ENCODE measurements at places on chromosomes 2 and 18. TPM values are rescaled to one million over a fixed set of nuclear protein-coding genes. Genes with fewer than 3 reads are reported as not detected.

The SANBR gene
- total RNA-seq: 12.6 TPM

DNA sequence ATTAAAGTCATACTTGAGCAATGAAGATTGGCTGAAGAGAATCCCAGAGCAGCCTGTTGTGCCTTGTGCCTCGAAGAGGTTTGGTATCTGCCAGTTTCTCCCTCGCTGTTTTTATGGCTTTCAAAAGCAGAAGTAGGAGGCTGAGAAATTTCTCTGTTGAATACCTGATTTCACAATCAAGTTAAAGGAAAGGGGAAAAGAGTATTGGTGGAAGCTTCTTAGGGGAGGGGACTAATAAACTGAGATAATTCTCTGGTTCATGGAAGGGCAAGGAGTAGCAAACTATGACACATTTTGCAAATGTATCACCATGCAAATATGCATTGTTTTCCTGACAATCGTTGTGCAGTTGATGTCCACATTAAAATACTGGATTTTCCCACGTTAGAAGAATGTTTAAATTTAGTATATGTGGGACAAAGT, at the start of gene IL1B:
TSS of gene IL1B (minus strand) at position 85 of the 423 bp plus-strand sequence. CDS start 550 bp downstream, outside the sequence.
- no peak within 1 kb of the TSS for H3K4me3 ChIP-seq
- peaks cover 22% of the 10 kb centered on the region for H3K4me1 ChIP-seq
- DNase-seq: no peak
- no peaks in the 10 kb centered on the region for H3K36me3 ChIP-seq
- H3K27me3 ChIP-seq: peaks cover 22% of the 10 kb centered on the region

DNA sequence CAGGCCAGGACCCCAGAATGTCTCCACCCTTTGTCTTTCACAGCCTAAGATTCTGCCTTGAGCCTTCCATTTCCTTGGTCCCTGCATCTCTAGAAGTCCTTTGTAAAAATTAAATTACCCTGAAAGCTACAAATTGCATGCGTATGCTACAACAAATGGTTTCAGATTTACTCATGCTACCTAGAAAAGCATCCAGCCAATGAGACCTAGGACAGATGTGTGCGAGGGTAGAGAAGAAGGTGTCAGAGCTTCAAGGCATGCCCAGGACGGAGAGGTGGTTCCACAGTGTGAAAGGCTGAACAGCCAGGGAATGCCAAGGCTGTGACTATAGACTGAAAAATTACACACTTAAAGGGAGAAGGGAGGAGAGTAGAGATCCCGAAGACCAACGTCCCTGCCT, 40.2 kb downstream of the CCBE1 start:
- H3K36me3 ChIP-seq: peaks cover 2% of the 10 kb centered on the region
- no peak overlapping the region for H3K4me3 ChIP-seq
- H3K27ac ChIP-seq: no peak overlapping the region

DNA sequence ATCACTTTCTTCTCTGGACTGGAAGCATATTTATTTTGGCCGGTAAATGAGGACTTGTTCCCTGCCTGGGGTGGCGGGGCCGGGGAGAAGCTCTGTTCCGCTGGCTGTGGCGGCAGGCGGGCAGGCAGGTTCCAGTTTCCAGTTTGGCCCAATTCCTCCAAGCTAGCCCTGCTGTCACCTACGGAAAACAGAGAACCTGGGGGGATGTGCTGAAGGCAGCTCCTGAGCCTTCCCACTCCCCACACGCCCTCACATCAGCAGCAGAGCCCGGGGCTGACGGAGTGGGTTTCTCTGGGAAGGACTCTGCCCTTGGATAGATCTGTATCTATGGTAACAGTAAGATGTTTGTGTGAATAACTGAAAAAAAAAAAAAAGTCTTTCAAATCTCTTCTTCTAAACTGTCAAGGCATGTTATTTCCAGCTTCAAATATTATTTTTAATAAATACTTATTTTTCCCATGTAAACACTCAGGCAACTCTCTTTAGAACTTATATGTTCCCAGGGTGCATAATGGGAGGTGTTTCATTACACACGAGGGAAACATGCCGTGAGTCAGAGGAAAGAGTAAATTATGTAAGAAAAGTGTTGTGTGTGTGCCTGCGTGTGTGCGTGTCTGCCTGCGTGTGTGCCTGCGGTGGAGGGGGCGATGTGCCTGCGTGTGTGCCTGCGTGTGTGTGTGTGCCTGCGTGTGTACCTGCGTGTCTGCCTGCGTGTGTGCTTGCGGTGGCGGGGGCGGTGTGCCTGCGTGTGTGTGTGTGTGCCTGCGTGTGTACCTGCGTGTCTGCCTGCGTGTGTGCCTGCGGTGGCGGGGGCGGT, 116.1 kb upstream of the ZNF516 start:
- H3K36me3 ChIP-seq: no peaks in the 10 kb centered on the region
- peaks cover 14% of the 10 kb centered on the region for H3K4me1 ChIP-seq
- H3K27ac ChIP-seq: peak overlapping the region; percentile 53
- H3K27me3 ChIP-seq: peaks cover 3% of the 10 kb centered on the region
- no peak for DNase-seq
- H3K4me3 ChIP-seq: no peak overlapping the region

The TOGARAM2 gene
- total RNA-seq: 1.6 TPM

- H3K4me1 ChIP-seq: peaks cover 53% of the 10 kb centered on the region
- no peaks in the 10 kb centered on the region for H3K36me3 ChIP-seq
- peak within 1 kb of the TSS; percentile 96 for H3K4me3 ChIP-seq
- no peaks in the 10 kb centered on the region for H3K27me3 ChIP-seq
- peak within 1 kb of the TSS; percentile 96 for H3K27ac ChIP-seq
These were observed at the start of gene PER2 for GRCh38 chr2:238287737-238288649. Gene PER2, minus strand, starts transcription at chr2:238288610. Its CDS starts 10,674 bp downstream, at chr2:238277936.

GRCh38 chr18:58287353-58288274, 243.6 kb downstream of the NEDD4L start:
- peaks cover 36% of the 10 kb centered on the region for H3K4me1 ChIP-seq
- H3K27me3 ChIP-seq: no peaks in the 10 kb centered on the region
- peak overlapping the region; percentile 56 for H3K4me3 ChIP-seq

DNA sequence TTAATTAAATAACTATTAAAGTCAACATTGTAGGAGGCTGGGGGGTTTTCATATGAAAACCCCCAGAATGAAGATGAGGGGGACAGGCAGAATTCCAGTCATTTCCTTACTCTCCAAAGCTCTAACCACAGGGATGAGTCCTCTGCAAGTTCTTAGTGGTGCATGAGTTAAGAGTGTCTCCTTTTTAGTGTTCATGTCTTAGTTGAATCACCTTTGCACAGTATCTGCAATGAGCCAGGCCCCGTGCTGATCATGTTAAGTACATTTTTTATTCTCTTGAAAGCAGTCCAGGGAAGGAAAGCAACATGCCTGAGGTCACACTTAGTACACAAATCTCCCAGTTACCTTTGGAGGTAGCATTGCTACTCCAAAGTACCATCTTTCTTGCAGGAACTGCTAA, 25.7 kb upstream of the MSGN1 start:
- no peaks in the 10 kb centered on the region for H3K36me3 ChIP-seq
- peaks cover 19% of the 10 kb centered on the region for H3K4me1 ChIP-seq
- peaks cover 28% of the 10 kb centered on the region for H3K27me3 ChIP-seq
- H3K27ac ChIP-seq: no peak overlapping the region
- DNase-seq: no peak

DNA sequence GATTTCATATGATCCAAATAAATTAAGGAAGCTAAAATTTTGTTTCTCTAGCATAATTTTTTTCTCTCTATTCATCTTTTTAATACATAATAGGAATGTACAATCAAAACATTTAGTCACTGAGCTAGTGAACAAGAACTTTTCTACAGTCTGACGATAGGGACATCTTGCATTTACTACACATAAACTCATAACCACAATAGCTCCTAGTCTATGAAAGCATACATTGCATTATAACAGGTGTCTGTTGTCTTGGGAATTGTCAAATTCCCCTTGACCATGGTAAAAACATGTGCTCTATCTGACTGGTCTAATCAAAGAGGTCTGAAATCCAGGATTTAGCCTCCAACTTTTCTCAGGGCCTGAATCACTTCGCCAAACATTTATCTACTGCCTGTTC, 144.8 kb downstream of the FAM124B start:
- no peak for DNase-seq
- no peak overlapping the region for H3K27ac ChIP-seq
- H3K27me3 ChIP-seq: peaks cover 9% of the 10 kb centered on the region

DNA sequence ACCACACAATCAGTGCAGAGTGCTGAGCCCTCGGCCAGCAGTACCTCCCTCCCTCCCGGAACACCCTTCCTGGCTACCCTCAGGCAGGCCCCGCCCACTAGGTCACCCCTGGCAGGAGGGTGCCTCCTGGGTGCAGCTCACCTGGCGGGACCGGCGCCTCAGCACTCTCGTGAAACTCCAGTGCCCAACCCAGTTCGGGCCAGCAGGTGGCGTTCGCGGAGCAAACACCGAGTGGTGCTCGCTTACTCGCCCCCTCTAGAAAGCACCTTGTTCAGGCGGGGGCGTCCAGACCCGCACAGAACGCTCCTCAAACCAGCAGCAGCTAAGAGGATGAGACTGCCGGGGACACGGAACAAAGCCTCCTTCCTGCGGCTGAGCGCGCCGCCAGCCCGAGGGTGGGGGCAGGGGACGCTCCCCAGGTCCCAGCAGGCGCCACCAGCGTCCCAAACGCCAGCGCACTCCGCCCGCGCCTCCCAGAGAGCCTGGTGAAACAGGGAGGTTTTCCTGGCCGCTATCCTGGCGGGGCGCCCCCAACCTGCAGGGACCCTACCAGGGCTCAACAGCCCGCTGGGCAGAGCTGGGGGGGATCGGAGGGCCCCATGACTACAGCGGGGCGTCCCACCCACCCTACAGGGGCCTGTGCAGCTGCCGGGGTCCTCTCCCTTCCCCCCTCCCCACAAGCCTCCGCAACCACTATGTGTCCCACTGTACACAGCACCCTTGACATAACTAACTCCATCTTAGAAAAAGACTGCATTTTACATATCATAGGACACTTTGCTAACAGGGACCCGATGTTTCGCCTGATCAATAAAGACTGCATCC, 44.7 kb downstream of the MRPS5 start:
- peak; percentile 88 for DNase-seq
- no peaks in the 10 kb centered on the region for H3K36me3 ChIP-seq
- peaks cover 5% of the 10 kb centered on the region for H3K4me1 ChIP-seq
- H3K4me3 ChIP-seq: peak overlapping the region; percentile 81
- peaks cover 17% of the 10 kb centered on the region for H3K27me3 ChIP-seq

DNA sequence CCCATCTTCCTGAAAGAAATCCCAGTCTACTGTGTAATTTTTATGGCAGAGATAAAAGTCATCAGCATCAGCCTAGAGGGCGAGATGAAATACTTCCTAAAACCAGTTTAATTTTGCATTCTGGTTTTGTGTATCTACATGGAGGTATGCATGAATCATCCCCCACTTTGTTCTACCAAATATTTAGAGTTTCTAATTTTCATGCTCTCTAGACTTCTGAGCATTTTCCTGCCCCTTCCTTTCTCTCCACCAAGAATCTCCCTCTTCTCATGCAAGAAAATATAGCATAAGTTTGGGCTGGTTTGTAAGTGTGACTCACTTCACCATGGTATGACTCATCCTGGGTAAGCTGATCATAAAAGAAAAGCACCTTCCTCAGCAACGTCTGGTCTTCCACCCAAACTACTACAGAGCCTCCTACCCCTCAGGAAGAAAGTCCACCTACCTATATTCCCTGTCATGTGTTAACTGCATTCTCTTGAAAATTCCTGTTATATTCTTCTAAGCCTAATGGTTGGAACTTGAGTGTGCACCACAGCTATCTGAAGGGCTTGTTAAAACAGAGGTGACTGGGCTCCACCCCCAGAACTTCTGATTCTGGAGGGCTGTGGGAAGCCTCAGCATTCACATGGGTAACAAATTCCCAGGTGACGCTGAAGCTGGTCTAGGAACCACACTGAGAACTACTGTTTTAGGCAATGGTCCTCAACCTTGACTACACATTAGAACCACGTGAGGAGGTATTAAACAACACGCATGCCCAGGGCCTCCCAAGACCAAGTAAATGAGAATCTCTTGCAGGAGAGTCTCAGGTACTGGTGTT, 37.4 kb upstream of the RAPGEF4 start:
- H3K27ac ChIP-seq: no peak overlapping the region
- H3K4me3 ChIP-seq: no peak overlapping the region
- peaks cover 8% of the 10 kb centered on the region for H3K27me3 ChIP-seq
- H3K36me3 ChIP-seq: no peaks in the 10 kb centered on the region

DNA sequence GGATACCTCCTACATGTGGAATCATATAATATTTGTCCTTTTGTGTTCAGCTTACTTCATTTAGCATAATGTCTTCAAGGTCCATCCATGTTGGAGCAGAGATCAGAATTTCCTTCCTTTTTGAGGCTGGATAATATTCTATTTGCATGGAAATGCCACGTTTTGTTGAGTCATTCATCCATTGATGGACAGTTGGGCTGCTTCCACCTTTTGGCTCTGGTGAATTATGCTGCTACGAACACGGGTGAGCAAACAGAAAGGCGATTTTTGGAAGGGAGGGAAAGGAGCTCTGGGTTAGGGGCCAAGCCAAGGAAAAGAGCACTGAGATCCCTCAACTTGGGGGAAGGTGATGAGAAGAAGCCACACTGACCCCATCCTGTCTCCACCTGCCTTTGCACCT, 260.5 kb downstream of the TNS1 start:
- DNase-seq: peak; percentile 11
- H3K4me3 ChIP-seq: no peak overlapping the region
- peaks cover 7% of the 10 kb centered on the region for H3K27me3 ChIP-seq
- peaks cover 12% of the 10 kb centered on the region for H3K4me1 ChIP-seq
- no peak overlapping the region for H3K27ac ChIP-seq
- no peaks in the 10 kb centered on the region for H3K36me3 ChIP-seq

The SETBP1 gene
- 62.7 TPM for total RNA-seq

GRCh38 chr2:101127319-101128056, 23.7 kb downstream of the TBC1D8 start:
- peaks cover 42% of the 10 kb centered on the region for H3K4me1 ChIP-seq
- H3K27ac ChIP-seq: peak overlapping the region; percentile 51
- no peak for DNase-seq
- no peak overlapping the region for H3K4me3 ChIP-seq
- H3K36me3 ChIP-seq: peaks cover 4% of the 10 kb centered on the region

DNA sequence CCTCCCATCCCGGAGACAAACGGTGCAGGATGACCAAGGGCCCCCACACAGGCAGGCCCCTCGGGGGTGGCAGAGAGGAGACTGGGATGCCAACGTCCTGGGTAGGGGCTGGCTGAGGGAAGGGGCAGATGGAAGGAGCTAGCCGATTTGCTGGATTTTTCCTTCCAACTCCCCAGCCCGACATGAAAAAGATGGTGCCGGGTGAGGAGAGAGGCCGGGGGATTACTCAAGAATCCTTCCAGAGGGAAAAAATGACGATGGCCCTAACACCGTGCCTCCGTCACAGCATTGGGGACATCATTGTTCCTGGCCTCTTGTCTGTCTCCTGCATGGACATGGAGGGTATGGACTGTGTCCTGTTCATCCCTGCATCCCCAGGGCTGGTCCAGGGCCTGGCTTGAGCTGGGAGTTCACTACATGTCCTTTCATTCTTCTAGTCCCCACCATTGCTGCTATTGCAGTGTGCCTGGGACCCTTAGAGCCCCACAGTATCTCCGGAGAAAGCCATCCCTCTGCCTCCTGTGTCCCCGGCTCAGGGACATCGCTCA, 217.7 kb downstream of the TNS1 start:
- H3K4me3 ChIP-seq: no peak overlapping the region
- DNase-seq: no peak
- H3K36me3 ChIP-seq: peaks cover 5% of the 10 kb centered on the region
- H3K4me1 ChIP-seq: peaks cover 8% of the 10 kb centered on the region

GRCh38 chr18:63741769-63742168, 33.4 kb upstream of the SERPINB7 start:
- H3K36me3 ChIP-seq: no peaks in the 10 kb centered on the region
- no peaks in the 10 kb centered on the region for H3K27me3 ChIP-seq
- H3K4me3 ChIP-seq: no peak overlapping the region
